ENCODE measurements at places on chromosomes 5 and 9.

- no peak for DNase-seq
Observed at GRCh38 chr9:137630679-137631078, 11.9 kb downstream of the EHMT1 start.

DNA sequence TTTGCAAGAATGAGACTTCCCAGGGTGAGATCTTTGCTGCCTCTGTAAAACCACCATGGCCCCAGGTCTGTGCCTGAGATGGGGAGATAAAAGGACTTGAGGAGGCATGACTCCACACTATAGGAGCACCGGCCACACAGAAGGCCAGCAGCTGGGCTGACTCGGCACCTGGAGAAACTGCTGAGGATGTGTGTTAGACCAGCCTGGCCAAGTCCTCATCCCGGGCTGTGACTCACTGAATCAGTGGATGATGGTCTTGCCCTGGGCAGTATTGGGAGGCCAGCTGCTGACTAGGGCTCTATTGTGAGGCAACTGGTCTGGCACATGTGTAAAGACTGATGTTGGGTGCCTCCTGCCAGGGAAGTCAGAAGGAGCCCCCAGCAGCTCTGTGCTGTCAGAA is 286.2 kb downstream of the ACTL7B start:
- no peak for DNase-seq

DNA sequence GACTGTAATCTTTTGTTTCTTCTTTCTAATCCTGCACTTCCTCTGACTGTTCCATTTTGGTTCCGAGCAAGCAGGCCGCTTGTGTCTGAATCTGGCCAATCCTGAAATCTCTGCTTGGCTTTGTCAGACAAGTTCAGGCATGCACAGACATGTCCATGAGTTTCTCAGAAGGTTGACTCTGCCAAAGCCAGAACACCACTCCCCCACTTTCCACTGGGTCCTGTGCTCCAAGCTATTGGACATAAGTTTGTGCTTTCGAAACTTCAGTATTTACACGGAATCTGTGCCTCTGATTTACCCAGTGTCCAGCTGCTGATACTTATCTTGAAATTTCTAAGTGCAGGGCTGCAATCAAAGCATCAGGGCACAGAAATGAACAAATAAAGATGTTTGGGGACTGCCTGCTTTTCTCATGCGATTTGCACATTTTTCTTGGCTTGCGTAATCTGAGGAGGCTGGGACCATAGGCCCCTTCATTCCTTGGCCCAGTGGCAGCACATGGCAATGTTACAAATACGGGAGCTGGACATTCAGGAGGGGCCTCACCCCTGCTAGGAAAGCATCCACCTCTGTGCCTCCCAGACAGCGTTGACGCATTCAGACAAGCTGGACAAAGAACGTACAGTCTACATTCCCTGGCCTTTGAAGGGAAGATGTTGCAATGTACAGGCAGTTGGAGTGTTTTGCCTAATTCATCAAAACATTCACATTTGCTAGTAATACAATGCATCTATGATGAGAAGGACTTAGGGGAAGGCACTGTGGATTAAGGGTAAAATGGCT is 209.2 kb upstream of the PAPPA start:
- no peak for DNase-seq

DNA sequence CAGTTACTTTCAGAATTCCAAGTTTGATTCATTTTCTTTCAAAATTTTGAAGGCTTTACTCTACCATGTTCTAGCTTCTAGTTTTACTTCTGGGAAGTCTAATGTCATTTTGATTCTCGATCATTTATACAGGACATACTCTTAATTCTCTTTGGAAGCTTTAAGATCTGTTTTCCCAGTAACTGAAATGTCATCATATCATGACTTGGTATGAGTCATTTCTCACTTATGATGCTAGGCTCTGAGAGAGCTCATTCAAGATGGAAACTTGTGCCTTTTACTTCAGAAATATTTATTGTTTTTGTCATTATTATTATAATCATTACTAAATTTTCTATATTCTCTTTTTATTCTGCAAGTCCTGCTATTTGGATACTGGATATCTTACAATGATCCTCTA is 222.3 kb downstream of the PARP8 start:
- DNase-seq: no peak

GRCh38 chr5:39547553-39548154 is 122.9 kb upstream of the DAB2 start:
- no peak for DNase-seq

Data from activated T-cell treated with anti-CD3 and anti-CD28 coated beads, Interleukin-2, amount 50 U/mL, for 4 hours (primary cell).